ENCODE measurements at places on chromosomes 1 and 21.

DNA sequence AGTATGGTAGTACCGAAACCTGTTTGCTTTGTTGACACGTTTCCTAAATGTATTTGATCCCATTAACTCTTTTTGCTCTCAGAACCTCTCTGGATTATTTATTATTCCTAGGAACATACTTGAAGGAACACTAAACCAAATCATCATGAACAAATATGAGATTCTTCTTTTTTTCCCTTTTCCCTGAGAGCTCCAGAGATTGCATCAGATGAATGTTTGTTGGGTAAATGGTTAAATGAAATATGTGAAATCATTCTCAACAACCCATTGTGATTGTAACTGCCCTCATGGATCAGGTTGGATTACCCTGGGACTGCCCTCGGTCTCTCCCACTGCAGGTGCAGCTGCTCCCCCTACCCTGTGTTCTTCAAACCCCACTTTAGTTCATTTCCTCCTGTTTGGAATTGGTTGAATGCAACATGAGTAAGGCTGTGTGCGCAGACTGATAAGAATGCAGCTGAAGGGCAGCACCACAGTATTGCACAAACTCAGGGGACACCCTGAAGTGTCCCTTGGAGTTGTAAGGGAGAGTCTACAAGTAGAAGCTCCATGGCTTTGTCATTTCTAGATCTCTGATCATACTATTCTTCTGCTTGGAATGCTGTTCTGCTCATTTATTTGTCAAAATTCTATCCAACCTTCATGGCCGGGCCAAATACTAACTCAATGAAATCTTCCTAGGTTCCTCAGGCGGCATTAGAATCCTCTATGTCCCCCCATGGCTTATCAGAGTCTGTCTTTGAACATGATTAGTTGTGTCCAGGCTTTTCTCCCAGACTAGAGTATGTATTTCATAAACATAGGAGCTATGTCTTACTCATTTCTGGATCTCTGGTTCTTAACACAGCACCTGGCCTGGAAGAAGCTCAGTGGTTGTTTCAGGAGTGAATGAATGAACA, 47.1 kb upstream of the NEK2 start:
- DNase-seq = no peak

GRCh38 chr1:179976970-179977651, 22.5 kb downstream of the CEP350 start:
- no peak for DNase-seq

- no peak for DNase-seq
These were observed 20.0 kb upstream of the CLIC4 start for GRCh38 chr1:24725209-24725651.

GRCh38 chr1:196598942-196599748, 9.1 kb downstream of the KCNT2 start:
- DNase-seq = no peak

DNA sequence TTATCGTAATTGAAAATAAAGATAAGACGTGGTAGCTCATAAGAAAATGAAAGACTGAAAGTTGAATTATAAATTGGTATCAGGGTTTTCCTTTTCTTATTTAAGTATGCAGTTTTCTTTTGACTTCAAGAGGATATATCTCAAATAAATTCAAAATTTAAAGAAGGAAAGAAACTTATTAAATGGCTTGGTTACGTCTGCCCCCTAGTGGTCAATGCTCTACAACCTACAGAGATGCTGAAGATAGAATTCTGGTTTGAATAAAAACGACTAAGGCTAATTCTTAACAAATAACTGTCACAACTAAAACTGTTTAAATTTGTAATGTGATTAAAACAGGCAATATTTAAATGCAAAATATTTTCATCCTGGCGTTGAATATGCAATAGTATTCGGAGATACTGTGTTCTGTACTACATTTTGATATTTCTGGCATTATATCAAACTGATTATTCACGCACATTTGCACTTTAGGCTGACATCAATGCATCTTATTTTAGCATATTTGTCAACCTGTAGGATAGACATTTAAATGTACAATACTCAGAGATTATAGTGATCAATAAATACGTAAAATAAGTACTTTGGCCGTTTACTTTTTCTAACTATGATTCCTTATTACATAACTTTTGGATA, 26.8 kb downstream of the IFI44 start:
- DNase-seq = peak; percentile 60

- peak; percentile 79 for DNase-seq
These were observed 3.0 kb downstream of the AURKAIP1 start for GRCh38 chr1:1371746-1372711.

DNA sequence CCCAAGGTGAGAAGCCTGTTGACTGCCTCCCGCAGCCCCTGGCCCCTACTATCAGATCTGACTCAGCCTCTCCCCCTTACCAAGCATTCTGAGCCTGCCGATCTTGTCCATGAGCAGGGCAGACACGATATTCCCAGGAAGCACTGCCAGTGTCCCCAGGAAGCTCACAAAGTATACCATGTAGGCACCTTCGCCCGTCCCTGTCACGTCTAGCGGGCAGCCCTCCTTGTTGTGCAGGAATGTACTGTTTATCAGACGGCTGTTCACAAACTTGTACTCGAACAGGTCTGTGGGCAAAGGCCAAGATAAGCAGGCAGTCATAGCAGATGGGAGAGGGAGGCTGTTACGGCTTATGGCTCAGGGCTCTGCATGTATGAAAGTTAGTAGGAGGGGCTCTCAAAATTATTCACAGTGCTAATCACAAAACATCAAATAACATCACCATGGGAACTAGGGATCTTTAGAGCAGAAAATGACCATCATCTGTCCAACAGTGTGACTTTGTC, 7.3 kb downstream of the BOLA1 start:
- DNase-seq = no peak

- DNase-seq = no peak
These were observed 919 bp downstream of the HECTD3 start for GRCh38 chr1:45009956-45010854.

GRCh38 chr1:91809317-91809716, 76.6 kb downstream of the TGFBR3 start:
- DNase-seq = no peak

GRCh38 chr1:172122381-172122780, 281.1 kb downstream of the DNM3 start:
- no peak for DNase-seq

- DNase-seq = no peak
These were observed 96.9 kb downstream of the ATP6V1G3 start for GRCh38 chr1:198443365-198444233.

- no peak for DNase-seq
These were observed 2.1 kb downstream of the HLCS start for GRCh38 chr21:36964398-36964797.

GRCh38 chr1:156927215-156928042, 7.0 kb downstream of the LRRC71 start:
- DNase-seq = peak; percentile 77

DNA sequence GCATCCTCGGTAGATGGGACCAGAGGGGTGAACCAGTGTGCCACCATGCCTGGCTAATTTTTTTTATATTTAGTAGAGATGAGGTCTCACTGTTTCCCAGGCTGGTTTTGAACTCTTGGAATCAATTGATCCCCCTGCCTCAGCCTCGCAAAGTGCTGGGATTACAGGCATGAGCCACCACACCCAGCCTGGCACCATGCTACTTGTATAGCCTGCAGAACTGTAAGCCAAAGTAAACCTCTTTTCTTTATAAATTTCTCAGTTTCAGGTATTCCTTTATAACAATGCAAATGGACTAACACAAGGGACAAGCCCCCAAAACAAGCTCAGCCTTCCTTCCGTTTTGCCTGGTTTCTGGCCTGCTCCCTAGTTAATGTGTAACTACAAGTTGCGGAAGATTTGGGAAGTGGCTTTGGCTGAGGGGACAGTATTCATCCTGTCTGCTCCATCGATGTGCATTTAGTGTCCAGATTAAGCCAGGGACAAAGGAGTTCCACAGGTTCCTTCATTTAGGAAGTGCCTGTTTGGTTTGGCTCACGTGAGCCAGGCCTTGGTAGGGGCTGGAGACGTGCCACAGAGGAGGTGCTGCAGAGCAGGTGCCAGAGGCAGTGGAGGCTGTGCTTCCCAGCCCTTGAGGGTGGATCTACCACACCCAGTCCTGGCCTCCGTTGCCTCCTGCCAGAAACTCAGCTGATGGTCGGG, 4.4 kb downstream of the AVPR1B start:
- no peak for DNase-seq

DNA sequence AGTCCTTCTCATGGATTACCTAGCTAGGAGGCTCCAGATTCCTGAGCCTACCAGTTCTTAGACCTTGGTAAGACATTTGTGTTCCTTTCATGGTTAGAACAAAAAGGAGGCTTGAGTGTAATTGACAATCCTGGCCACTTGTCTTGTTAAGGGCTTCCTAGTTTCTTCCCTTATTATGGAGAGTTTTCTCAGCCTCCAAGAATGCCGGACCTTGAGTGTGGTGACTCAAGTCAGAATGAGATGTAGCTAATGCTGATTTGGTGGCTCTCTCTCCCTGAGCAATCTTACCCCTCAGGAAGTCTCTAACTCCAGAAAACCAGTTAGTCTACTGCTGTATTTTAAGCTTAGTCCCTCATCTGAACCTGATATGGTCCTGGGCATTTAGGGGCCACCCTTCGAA, 14.3 kb downstream of the CHI3L2 start:
- no peak for DNase-seq

GRCh38 chr1:153741986-153742385, 14.1 kb downstream of the INTS3 start:
- DNase-seq = no peak

DNA sequence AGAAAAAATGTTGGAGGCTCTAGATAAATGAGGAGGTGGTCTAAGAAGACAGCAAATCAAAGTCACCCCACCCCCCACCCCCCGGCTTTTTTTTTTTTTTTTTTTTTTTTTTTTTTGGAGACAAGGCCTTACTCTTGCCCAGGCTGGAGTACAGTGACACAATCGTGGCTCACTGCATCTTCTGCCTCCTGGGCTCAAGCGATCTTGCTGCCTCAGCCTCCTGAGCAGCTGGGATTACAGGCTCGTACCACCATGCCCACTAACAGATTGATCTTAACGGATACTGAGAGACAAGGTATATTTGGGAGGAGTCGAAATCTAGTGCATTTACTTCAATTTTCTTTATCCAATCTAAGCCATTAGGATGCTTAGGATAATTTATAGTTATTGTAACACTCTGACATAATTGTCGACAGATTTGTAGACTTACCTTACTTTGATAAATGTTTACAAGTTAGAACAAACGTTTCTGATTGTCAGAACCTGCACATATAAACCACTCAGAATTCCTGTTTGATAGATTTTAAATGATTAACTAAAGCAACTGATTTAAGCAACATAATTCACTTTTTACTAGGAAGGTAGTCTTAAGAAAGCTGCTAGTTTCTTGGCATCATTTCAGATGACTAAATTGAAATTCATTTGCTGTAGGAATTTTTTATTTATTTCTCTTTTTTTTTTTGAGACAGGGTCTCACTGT, 33.7 kb upstream of the NBL1 start:
- DNase-seq = no peak

- no peak for DNase-seq
These were observed 11.9 kb downstream of the CEP350 start for GRCh38 chr1:179966551-179966950.

DNA sequence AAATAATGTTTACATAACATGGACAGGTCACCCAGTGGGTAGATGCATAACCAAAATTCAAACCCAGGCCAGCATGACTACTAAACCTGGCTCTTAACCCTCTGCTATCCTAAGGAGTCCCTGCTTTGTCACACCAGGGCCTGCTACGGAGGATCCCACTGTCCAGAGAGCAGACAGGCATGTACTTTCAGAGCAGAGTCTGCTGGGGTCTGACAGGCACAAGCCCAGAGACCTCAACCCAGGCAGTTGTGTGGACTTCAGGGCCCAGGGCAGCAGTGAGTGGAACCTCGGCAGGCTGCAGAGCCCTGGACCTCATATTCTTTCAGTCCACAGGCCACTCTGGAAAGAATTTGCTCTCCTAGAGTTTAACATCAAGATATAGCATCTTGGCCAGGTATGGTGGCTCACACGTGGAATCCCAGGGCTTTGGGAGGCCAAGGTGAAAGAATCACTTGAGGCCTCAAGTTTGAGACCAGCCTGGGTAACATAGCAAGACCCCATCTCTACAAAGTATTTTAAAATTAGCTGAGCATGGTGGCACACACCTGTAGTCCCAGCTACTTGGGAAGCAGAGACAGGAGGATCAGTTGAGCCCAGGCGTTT, 16.1 kb upstream of the S100A7 start:
- no peak for DNase-seq

DNA sequence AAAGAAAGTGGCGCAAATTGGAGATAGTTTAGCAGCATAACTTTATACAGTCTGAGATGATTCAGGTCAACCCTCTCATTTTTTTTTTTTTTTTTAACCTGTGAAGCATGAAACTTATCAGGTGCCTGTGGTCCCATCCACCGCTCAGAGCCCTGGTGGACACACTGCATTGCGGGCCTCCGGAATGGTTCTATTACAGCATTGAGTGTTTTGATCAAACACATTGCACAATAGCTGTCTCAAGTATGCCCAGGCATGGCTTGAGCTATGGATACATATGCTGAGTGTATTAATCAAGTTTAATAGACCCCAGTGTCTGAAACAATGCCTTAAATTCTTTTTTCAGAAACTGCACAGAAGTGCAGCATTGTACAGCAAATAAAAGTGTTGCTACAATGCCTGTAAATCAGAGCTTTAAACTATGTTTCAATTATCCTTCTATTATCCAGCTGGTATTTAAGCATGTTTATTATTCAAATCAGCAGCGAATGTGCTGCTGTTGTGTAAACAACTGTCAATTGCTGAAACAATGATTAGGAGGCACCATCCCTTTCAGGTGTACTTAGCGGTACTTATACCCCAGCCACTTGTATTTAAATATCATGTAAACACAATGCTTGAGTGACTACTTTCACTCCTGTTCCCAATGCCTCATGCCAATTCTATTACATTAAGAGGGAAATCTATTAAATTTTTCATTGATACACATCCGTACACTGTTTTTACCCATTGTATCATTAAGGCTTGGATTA, 456.6 kb downstream of the RPS6KC1 start:
- DNase-seq = no peak

DNA sequence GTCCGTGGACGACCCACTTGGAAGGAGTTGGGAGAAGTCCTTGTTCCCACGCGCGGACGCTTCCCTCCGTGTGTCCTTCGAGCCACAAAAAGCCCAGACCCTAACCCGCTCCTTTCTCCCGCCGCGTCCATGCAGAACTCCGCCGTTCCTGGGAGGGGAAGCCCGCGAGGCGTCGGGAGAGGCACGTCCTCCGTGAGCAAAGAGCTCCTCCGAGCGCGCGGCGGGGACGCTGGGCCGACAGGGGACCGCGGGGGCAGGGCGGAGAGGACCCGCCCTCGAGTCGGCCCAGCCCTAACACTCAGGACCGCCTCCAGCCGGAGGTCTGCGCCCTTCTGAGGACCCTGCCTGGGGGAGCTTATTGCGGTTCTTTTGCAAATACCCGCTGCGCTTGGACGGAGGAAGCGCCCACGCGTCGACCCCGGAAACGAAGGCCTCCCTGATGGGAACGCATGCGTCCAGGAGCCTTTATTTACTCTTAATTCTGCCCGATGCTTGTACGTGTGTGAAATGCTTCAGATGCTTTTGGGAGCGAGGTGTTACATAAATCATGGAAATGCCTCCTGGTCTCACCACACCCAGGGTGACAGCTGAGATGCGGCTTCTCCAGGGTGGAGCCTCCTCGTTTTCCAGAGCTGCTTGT, 32.4 kb downstream of the PRMT2 start:
- peak; percentile 56 for DNase-seq

Data from KBM-7 (cell line).